Activated naive CD8-positive, alpha-beta T cell treated with anti-CD3 and anti-CD28 coated beads, Interleukin-2, amount 50 U/mL, for 24 hours (primary cell): ENCODE measurements at places on chromosomes 2 and 18.

- DNase-seq, result no peak
These were observed 6.1 kb upstream of the IL37 start for GRCh38 chr2:112904883-112905282.

GRCh38 chr2:102637358-102637757, 18.0 kb downstream of the SLC9A2 start:
- no peak for DNase-seq

GRCh38 chr2:149360106-149360505, 29.7 kb downstream of the LYPD6 start:
- DNase-seq, result no peak

DNA sequence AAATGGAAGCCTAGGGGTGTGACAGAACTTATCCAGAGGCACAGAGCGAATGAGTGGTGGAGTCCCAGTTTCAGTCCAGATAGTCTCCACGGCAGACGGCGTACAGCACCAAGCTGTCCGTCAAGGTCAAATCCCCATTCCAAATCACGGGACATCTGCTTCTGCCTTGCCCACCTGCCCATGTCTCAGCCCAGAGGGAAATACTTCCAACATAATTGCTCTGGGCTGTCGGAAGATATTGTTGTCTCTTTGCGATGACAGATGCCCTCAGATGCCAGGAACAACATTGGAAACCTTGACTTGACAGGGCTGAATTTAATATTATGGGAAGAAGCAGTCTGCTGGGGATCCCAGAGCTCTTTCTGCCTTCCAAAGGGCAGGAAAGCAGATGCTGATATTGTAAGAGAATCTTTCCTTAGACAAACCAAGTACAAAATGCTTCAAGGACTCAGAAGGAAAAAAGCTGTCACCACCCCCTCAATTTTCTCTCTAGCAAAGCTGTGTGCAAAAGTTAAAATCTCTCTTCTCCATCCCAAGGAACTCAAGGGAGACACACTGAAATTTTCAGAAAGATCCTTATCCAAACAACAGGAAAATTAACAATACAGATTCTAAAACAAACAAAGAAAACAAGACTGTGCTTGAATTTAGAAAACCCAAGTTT, 364.0 kb downstream of the LRATD1 start:
- no peak for DNase-seq

GRCh38 chr18:2654169-2654927, 1.2 kb upstream of the SMCHD1 start:
- DNase-seq, result no peak

DNA sequence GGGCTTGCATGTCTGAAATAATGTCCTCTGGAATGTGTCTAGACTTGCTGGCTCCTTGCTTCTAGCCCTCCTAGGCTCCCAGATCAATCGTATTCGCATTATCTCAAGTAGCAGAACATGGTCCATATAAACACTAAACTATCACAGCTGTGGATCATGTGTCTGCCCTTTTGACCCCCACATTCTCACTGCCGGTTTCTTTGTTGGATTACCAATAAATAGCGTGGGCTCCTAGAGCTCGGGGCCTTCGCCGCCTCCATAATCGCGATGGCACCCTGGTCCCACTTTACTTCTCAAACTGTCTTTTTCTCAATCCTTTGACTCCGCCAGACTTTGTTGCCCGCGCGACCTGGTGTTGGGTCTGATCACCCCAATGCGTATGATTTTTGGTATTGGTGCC, 6.3 kb upstream of the SCYGR8 start:
- DNase-seq, result no peak

DNA sequence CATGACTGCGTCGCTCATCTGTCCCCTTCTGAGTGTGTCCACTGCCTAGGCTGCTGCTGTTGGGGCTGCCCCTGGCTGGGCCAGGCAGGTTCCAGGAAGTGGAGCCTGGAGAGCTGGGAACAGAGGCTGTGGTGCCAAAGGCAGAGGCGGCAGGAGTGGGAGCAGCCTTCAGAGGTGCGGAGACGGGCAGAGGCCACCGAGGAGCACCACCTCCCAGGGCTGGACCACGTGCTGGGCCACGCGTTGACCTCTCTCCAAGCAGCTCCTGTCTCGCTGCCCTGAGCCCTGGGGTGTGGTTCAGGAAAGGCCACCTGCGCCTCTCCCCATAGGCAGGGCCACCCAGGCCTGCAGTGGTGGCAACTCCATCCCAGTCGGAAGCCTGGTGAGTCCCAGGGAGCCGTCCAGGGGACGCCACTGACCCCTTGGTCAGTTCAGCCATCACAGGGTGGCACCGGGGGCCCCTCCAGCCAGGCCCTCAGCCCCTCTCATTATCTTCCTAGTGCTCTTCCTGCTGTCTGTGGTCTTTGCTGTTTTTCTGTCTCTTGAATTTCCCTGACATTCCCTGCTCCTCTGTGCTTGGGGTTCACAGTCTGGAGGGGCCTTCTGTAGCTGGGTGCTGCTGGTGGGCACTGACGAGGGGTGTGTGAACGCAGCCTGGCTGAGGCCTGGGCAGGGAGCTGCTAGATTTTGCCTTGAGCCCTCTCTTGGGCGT, 122.8 kb upstream of the HS6ST1 start:
- no peak for DNase-seq

- no peak for DNase-seq
These were observed 176.5 kb upstream of the CTAGE1 start for GRCh38 chr18:22594155-22594690.

- DNase-seq, result no peak
These were observed 35.0 kb upstream of the PTH2R start for GRCh38 chr2:208371634-208371935.

DNA sequence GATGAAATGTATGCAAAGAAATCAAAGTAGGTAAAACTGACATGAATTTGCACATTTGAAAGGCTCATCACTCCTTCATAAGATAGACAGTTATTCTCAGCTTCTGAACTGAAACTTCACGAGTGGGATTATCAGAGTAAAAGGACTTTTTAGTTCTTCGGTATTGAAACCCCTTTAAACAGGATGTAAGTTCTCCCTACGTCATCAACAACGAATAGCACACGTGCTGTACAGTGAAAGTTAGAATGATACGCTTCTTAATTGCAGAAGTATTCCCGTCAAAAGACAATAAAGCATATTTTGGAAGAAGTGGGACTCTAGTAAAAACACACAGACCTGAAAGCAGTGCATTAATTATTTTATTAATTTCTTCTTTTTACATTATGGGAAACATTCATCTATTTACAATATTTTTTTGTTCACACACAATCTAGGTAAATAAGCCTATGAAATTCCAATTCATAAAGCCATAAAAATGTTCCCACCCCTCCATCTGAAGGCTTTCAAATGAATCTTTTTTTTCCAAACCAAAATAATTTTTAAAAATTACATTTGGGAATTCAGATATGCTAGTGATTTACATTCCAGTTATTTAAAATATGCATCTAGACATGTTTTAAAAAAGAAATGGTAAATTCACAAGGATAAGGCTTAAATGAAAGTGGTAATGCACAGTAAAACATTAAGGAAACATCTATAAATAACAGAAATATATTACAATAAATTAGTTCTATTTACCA, 45.9 kb downstream of the TGIF1 start:
- no peak for DNase-seq

DNA sequence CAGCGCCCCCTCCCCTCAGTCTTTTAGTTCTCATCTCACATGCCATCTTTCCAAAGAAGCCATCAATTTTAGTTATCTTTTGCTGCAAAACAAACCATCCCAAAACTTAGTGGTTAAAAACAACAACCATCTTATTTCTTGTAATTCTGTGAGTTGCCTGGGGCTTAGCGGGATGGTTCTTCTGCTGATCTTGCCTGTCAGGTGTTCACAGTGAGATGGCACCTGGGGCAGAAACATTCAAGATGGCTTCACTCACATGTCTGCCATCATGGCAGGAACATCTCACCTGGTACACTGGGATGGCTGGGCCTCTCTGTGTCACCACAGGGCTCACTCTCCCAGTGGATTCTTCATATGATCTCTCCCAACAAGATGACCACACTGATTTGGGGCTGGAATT, 144.5 kb upstream of the MSH6 start:
- DNase-seq, result no peak

GRCh38 chr18:34809451-34810072, 99.5 kb downstream of the DTNA start:
- DNase-seq, result no peak

DNA sequence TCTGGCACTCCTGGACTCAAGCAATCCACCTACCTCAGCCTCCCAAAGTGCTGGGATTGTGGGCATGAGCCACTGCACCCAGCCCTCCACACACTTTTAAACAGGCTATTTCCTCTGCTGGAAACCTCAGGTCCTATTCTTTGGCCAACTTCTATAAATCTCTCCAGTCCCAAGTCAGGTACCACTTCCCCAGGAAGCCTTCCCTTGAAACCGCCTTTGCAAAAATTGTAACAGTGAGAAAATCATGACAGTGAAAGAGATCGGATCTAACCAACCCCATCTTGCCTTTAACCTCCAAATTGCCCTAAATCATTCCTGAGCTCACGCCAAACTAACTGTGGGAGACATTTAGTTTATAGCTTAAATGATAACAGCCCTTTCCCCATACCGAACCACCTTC, 67.3 kb upstream of the CABLES1 start:
- DNase-seq, result no peak

DNA sequence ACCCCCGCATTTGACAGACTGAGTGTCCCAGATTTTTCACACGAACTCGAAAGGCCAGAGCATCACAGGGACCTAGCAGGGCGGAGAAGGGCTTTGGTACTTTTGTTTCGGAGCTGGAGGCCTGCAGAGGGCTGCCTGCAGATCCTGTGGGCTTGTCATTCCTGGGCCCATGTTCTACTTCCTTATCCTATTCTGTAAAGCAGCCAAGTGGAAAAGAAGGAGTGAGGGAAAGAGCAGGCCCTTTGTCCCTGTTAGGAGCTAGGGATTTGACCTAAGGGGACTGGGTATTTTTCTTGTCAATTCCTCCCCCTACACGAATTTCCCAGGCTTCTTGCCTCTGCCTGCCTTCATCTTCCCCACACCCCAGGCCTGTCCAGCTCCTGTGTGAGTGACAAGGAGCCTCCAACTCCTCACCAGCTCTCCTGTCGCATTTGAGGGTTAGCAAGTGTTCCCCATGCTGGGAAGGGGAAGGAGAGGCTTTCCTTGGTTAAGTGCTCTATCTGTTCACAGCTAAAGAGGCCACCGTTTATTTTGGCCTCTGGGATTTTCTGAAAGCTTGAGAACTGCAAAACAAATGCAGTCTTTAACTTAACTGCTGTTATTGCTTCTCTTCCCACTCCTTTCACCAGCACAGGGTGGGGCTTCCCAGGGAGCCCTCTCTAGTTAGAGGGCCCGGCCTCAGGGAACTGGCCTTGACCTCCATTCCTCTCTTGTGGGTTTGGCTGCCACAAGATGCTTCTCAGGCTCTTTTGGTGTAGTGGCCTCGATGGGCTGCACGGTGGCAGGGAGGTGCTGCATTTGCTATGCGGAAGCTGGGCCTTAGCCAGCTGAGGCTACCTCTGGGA, 61.2 kb downstream of the SGPP2 start:
- DNase-seq, result no peak

- no peak for DNase-seq
These were observed 25.1 kb downstream of the SLC66A2 start for GRCh38 chr18:79926306-79926705.

DNA sequence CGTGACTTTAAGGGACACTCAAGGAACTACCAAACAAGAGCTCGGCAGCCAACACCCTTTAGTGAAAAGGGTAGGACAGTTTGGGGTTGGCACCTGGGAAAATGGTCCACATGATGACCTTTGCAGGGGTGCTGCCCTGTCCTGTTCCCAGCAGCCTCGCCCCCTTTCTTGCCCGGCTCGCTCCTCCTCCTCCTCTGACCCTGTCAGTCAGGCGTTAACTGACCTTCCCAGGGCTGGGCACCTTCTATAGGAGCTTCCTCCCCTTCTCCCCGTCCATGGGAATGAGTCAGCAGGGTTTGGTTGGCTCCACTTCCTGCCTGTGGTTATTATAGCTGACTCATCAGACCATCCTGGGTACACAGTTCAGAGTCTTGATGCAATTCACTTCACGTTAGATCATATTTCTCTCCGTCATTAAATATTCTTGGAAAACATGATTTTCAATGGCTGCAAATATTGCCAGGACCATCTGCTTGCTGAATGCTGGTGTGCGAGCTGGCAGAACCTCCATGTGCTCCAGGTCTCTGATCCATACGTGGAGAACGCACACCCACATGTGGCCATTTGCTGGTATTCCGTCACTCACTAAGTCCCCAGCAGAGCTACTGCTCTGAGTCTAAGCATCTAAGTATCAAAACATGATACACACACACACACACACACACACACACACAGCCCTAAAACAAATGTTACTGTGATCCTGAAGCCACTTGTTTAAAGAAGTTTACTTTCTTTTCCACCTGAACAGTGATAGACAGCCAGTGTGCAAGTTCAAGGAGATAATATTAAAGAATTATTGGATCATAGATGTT, 185.0 kb downstream of the ANAPC1 start:
- peak; percentile 63 for DNase-seq

DNA sequence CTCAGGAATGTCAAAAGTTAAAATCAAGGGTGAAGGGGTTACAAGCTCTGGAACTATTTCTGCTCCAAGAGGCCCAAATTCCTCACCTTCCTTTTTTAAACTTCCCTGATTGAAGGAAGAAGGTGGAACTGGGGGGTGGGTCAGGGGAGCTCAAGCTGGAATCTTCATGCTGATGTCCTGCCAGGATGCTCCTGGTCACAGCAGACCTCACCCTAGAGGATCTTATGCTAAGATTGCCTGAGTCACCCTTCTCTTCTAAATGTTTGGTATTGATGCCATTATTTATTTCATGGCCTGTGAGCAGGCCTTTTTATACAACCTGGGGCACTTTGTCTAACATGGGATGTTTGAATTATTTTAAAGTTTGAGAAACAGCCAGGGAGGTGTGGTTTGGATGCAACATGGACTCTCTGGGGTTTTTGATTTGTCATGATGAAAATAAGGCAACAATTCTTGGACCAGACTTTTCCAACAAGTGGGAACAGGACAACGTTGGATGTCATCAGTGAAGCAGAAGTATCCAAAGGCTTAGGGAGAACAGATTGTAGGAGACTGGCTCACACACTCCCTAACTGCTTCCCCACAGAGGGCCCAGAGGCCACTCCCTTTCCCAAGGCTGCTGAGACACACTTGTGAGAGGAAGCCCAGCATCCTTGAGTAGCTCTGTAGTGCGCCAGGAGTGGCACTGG, 420.2 kb upstream of the MEX3C start:
- no peak for DNase-seq

DNA sequence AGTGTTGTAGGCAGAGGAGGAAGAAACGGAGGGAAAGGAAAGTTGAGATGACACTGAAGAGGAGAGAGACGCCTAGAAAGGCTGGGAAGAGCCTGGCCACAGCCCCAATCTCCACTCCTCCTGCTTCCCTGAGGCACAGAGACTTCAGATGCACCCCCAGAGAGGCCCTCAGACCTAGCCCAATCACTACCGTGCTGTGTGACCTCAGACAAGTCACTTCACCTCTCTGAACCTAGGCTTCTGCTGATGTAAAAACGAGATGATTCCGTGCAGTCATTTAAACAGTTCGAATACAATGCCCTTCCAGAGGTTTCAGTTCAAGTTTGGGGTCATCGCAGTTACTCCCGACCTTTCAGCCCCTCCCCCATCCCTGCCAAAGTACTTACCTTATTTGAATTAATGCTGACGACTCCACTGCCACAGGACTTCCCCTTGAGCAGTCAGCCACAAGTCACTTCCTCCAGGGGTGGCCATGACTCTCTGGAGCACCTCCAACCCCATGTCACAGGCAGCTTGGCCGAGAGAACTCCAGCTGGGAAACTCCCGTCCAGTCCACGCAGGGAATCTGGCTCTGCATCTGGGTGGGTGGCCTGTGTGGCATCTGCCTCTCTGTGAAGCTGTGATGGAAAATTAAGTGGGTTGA, 105.2 kb upstream of the ID2 start:
- DNase-seq, result peak; percentile 75

GRCh38 chr2:98757904-98758421, 27.0 kb upstream of the MGAT4A start:
- peak; percentile 52 for DNase-seq

GRCh38 chr2:62567669-62568068, 61.7 kb upstream of the TMEM17 start:
- DNase-seq, result no peak
